8988T (cell line): ENCODE measurements at places on chromosomes 5 and 9.

- DNase-seq: no peak
These were observed 44.1 kb downstream of the SPARC start for GRCh38 chr5:151642472-151643140.

GRCh38 chr5:148632255-148633066 is 21.9 kb downstream of the HTR4 start:
- DNase-seq: no peak

- no peak for DNase-seq
These were observed 258.6 kb downstream of the TLE1 start for GRCh38 chr9:81430727-81431126.

GRCh38 chr9:82991671-82992070 is 71.3 kb downstream of the RASEF start:
- no peak for DNase-seq

DNA sequence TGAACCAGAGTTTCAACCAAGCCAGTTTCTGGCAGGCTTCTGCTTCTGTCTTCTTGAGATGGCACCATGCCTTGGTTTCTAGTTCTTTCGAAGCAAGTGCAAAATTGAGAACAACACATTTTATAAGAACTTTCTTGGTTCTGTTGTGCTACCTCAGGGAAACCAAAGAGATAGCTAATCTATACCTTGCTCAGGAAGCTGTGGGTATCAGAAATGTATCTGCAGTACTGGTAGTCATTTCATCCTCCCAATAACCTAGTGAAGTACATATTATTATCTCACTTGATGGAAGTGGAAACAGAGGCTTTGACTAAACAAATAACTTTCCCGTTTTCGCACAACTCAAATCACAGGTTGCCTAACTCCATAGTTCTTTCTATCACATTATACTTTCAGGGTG is 246.6 kb downstream of the ENC1 start:
- no peak for DNase-seq

- DNase-seq: no peak
These were observed 128.0 kb downstream of the RASEF start for GRCh38 chr9:82934949-82935348.

DNA sequence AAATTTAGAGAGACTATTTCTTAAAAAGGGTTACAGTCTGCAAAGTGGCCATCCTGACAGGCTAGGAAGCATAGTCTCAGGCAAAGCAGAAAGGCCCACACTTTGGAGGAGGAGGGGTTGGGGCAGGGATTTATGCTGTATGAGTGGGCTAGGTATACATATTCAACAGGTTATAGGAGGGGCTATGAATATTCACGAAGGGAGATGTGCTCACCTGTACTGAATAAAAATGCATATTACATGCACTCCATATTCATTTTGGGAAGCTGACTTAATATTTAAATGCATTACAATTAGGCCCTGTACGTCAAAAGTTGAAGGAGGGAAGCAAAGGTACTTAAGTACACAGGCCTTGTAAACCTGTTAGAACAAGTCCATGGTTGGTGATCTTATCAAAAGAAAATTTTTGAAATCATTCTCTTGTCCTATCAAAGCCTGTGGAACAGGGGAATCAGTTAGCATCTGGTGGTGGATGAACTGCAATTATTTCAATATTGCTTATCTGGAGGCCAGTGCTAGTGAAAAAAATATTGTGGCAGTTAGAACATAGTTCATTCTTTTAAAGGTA is 1.6 kb downstream of the CENPP start:
- DNase-seq: no peak

- DNase-seq: no peak
These were observed 160.5 kb downstream of the FGF18 start for GRCh38 chr5:171579976-171580411.

- DNase-seq: no peak
These were observed 13.0 kb downstream of the RGS3 start for GRCh38 chr9:113476511-113476916.

GRCh38 chr5:149455889-149456409 is 76.9 kb upstream of the IL17B start:
- DNase-seq: no peak

- no peak for DNase-seq
These were observed 158.4 kb downstream of the NIPBL start for GRCh38 chr5:37034955-37035354.

GRCh38 chr9:120755044-120755443 is 38.2 kb downstream of the FBXW2 start:
- DNase-seq: no peak

DNA sequence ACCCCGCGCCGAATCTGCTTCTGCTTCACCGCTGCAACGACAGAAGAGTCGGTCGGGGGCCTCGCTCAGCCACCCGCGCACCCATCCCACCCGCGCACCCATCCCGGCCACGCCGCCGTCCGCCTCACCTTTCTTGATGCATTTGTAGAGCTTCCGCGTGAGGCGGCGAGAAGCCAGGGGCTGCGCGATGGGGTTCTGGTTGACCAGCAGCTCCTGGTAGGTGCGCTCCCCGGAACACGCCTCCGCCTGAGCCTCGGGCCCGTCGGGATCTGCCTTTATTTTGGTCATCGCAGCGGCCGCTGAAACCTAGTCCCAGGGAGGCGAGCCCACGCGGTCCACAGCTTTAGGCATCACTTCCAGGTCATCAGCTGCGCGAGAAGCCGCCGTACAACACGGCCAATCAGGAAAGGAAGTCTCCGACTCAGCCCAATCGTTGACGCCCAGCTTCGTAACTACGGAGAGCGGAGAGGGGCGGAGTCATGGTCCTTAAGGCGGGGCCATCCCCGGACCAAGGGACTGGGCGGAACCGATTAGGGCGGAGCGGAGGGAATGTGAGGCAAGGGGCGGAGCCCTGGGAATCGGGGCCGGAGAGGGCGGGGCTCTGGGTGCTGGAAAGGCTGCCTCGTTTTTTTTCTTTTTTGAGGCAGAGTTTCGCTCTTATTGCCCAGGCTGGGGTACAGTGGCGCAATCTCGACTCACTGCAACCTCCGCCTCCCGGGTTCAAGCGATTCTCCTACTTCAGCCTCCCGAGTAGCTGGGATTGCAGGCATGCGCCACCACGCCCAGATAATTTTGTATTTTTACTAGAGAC is at the start of gene NHP2:
TSS of gene NHP2 (minus strand) at position 356 of the 811 bp plus-strand sequence. CDS start at position 288, 68 bp downstream.
- peak; percentile 89 for DNase-seq

GRCh38 chr5:14144586-14145434 is 1.7 kb downstream of the TRIO start:
- DNase-seq: peak; percentile 88

- no peak for DNase-seq
These were observed 104.5 kb upstream of the CHD1 start for GRCh38 chr5:99033014-99033900.

DNA sequence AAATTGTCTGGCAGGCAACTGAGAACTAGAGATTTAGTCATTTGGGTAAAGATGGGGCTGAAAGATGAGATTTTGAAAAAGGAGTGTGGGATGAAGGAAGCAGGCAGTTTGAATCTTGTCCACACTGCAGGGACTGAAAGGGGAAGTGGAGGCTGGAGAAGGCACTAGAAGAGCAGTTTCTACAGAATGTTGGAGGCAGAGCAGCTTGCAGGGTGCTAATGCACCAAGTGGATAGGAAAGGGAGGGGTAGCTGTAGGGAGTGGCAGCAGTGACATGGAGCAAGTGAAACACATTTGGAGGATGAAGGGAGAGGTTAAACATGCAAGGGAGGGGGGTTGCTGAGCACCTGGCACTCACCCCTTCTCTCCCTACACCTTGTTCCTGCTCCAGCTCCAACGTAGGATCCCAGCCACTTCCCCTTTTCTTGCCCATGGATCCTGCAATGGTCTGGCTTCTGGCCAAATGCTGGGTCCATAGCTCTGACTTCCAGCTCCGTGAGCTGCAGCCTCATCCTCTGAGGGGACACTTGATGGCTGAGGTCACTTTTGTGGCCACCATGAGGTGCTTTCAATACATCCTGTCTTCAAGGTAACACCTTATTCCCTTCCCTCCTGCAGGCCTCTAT is 30.0 kb upstream of the FGD3 start:
- no peak for DNase-seq

DNA sequence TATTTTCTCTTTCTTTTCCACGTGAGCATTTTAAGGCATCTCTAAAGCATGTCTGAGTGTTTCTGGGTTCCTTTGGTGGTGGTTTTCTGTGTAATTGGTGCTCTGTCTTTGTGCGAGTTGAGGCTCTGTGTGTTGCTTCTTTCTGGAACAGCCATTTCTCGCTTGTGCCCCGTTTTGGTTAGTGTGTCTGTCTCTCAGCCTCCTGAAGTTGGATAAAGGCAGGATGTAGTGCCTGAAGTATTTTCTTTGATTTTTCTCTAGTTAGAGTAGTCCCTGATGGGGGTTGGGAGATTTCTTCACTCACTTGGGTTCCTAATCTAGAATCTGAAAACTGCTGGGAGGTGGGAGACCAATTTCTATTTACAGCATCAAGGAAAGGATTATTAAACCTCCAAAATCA is 129.7 kb upstream of the TMEM161B start:
- DNase-seq: no peak

GRCh38 chr9:96177005-96177718 is 124.8 kb downstream of the HSD17B3 start:
- no peak for DNase-seq

- DNase-seq: no peak
These were observed 20.9 kb downstream of the SEMA5A start for GRCh38 chr5:9524941-9525340.
